ENCODE measurements at places on chromosomes 1 and 21. TPM values are rescaled to one million over a fixed set of nuclear protein-coding genes. Genes with fewer than 3 reads are reported as not detected.

GRCh38 chr1:231594123-231594522 lies 32.5 kb upstream of the DISC1 start:
- DNase-seq = no peak

GRCh38 chr21:33028773-33029384 lies 3.1 kb downstream of the OLIG2 start:
- DNase-seq = no peak

DNA sequence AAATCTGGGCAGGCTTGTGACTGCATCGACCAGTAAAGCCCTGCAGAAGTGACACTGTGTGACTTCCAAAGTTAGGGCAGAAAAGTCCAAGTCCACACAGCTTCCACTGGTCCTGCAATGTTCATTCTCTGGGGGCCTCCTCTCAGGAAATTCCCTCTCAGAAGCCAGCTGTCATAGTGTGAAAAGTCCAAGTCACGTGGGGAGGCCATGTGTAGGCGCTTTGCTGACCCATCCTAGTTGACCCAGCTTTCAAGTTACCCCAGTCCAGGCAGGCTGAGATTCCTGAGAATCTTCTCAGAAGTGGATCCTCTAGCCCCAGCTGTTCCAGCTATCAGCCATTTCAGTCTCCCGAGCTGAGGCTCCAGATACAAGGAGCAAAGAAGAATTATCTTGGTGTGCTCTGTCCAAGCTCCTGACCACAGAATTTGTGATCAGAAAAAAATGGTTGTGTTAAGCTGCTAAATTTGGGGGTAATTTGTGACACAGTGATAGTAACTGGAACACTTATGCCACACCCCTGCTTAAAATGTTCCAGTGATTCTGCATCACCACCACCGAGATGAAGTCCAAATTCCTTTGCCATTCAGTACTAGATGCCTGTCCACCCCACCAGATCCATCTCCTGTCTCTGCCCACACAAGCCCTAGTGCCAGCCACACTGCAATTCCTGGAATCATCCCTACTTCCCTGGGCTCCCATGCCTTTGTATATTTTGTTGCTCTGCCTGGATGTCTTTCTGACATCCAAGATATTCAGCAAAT lies 2.5 kb upstream of the STUM start:
- no peak for DNase-seq

DNA sequence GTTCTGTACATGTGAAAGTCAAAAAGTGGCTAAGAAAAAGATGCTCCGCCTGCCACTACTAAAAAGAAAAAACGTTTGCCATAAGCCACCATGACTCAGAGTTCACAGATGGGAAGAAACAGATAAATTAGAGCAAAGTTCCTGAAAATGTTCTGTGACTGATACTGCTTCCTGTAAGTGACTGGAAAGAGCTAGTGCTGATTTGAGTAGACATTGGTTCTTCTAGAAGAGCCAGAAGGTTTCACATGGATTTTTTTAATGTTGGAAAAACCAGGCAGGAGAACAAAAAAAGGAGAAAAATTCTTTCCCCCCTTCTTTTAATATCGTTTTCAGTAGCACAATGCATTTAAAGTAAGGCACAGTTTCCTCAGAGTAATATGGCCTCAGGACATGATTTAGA lies 221.4 kb downstream of the HLX start:
- no peak for DNase-seq

GRCh38 chr1:29398431-29398830 lies 162.1 kb downstream of the PTPRU start:
- DNase-seq = no peak

GRCh38 chr1:10694274-10694632 lies 102.2 kb downstream of the CASZ1 start:
- DNase-seq = peak; percentile 53

DNA sequence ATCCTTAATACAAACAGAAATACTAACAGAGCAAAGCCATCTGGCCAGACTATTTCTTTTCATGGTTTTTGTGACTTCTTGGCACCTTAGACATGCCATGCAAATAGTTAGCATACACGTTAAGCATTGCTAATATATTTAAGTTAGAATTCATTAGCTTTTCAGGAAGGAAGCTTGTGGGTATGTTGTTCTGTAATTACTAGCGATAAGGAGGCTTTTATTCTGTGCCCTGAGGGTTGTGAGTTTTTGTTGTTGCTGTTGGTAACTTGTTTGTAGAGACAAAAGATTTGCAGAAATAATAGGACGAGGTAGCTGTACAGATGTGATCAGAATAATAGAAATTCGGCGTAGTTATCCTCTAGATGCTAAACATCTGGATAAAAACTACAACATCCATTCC lies 305.3 kb downstream of the TM2D1 start:
- no peak for DNase-seq

DNA sequence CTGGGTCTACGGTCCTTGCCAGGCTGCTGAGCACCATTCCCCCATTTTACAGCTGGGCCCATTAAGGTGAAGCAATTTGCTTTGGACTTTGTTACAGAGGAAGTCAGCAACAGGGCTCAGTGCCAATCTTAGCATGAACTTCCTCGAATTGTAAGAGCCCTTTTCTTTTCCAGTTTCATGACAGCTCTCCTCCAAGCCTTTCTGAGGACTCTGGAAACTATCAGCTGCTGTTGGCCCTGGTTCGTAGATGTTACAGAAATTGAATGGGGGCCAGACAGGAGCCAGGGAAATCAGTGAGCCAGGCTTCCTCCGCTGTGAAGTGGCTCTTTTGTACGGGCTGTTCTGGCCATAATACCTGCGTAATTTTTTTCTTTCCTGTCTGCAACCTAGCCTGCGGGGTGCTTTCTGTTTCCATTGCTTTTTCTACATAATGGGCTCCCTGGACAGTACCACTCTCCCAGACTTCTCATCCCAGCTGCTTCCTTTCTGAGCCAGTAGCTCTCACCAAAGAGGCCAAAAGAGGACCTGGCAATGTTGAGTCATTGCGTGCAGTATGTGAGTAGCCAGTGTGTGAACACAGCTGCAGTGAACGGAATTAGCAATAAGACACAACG lies 386.3 kb downstream of the DISC1 start:
- no peak for DNase-seq

- no peak for DNase-seq
These were observed 159.0 kb upstream of the ZC3H12A start for GRCh38 chr1:37315371-37315846.

DNA sequence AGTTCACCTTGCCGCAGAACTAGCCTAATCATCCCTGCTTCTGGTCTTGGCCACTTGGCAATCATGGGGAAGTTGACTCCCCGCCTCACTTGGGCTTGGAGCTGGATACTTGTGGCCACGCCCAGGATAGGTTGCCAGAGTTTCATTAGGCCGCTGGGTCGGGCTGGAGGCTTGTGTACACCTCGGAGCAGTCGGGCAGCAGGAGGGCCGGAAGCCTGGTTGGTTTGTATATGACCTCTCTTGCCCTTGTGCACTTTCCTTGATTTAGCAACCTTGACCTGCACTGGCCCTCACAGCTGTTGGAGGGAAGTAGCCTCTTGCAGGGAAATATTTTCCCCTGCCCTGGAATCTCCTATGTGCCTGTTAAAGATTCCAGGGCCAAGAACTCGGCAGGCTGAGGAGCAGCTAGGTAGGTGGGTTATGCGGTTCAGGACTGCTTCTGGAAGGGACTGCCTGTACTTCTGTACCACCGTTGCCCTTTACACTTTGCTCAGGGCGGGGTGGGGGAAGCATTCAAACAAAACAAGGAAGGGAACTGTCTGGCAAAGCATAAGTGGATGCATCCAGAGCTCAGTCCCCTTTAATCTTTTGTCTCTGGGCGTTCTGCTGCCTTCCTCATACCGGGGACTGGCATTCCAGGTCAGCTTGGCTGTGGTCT lies 83.5 kb downstream of the UCK2 start:
- no peak for DNase-seq

DNA sequence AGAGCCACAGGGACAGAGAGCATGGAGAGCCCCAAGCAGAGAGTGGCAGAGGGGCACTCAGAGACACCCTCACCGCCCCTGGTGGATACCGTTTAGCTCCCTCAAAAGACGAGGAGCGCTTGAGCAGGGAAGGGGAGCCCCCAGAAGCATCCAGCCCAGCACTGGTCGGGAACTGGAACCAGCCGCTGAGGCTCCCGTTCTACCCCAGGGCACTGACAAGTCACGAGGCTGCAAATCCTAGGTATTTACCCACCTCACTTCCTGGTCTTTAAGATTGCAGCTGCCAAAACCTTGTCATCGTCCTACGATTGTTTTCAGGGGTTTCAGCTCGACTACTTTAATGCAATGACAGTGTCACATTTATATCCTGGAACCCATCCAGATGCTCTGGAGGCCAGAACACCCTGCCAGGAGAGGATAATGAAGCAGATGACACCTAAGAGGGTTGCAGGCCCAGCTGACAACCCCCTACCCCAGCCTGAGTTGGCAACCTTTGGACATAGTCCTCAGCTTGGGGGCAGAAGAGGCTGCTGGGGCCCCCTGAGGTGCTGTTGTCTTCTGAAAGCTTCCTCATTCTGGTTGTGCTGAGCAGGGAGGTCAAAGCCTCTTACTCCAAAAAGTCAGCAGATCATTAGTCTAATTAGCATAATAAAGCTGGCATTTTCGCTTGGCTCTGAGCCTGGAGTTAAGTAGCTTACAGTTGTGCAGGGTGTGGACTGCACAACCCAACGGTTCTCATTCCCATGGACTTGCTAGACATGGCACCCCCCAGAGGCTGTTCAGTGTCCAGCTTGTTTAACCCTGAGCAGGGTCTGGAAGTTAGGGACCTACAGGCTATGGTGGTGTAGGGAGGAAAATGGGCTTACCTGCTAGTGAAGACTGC lies 20.6 kb upstream of the BACE2 start:
- DNase-seq = no peak

DNA sequence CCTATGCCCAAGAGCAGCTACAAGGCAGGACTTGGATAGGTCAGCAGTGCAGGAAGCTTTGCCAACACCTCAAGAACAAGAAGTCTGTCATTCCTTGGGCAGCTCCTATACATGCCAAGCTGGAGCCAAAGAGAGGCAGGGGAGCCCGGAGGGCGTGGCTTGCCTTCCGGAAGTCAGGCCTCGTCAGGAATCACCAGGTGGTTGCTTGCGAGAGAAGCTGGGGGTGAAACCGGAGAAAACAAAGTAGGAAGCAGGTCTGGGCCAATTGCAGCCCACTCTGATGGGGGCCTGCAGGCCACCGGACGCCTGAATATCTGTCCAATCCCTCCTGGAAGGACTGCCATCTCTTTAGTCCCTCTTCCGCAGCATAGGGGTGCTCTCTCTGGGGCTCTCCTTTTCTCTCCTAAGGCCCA lies 794 bp upstream of the FAM76A start:
- DNase-seq = peak; percentile 5

DNA sequence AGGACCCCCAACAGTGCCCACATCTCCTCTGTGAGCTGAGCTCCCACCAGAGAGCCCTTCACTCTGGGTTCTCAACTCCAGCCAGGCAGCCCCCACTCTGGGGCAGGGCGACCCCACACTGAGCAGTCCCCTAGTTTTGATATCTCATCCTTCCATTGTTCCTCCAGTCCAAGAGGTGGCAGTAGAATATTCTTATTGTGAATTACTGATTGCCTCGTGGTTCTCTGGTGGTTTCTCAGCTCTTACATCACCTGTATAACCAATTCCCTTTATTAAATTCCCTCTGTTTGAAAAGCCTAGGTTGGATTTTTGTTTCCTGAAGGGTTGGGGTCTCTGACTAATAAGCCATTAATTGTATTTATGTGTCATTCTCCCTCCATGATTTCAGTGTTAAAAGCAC lies 407.5 kb downstream of the SETD4 start:
- no peak for DNase-seq

DNA sequence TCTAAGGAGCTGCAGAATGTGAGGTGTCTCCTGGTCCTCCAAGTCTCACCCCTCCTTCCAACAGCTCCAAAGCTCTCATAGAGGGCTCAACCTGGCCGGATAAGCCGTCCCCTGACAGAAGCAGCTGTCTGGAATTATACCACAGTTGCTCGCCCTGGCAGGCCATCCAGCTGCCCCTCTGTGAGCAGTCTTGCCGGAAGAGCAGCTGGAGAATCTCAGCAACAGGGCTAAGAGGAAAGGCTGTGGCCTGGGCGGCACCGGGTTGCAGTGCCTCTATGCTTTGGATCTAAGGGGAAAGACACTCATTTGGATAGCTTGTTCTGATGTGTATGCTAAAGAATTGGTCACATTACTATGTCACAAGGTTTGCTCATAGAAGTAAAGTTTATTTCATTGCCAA lies 12.4 kb downstream of the TMCC2 start:
- DNase-seq = no peak

GRCh38 chr1:194931166-194931565 lies 1677.1 kb downstream of the KCNT2 start:
- DNase-seq = no peak

- DNase-seq = no peak
These were observed 17.1 kb upstream of the SPAG17 start for GRCh38 chr1:118202076-118202608.

GRCh38 chr1:239707615-239708014 lies 321.2 kb downstream of the CHRM3 start:
- DNase-seq = no peak

- no peak for DNase-seq
These were observed 86.1 kb upstream of the ZNF326 start for GRCh38 chr1:89908672-89909436.

GRCh38 chr1:35047188-35047858 lies 15.6 kb upstream of the ZMYM6 start:
- DNase-seq = no peak

- no peak for DNase-seq
These were observed 7.9 kb downstream of the CD53 start for GRCh38 chr1:110880708-110881374.

GRCh38 chr1:101107496-101108110 lies 82.0 kb upstream of the DPH5 start:
- no peak for DNase-seq

DNA sequence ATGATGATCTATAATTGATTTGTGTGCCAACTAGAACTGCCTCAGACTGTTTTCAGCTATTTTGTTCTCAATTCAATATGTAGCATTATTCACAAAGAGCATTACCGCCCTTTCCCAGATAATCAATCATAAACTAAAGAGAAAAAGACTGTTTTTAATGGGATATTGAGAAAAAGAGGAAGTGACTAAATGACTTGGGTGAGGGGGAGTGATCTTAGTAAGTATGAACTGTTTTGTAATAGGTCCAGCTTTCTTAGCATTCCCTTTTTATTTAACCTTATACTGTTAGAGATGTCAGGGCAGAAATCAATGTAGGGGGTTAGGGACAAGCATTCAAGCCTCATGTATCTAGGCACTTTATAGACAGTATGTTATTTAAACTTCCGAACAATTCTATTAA lies 157.8 kb upstream of the DPYD start:
- DNase-seq = no peak

Gene HP1BP3
- total RNA-seq = 107 TPM

Gene WNT3A
- total RNA-seq = not detected

Gene LORICRIN
- total RNA-seq = not detected

Gene TBX15
- not detected for total RNA-seq

Gene SH2D5
- total RNA-seq = 1.0 TPM

Gene TXNIP
- total RNA-seq = 68.9 TPM

Gene ST6GALNAC3
- 0.73 TPM for total RNA-seq

Gene CCDC17
- total RNA-seq = 1.1 TPM

Gene BMP8B
- 0.23 TPM for total RNA-seq

Measured in activated T-cell treated with anti-CD3 and anti-CD28 coated beads, Interleukin-2, amount 50 U/mL, for 4 hours (primary cell).